Esophagus muscularis mucosa (tissue), 4 donors: ENCODE measurements at places on chromosomes 7 and 10. TPM values are rescaled to one million over a fixed set of nuclear protein-coding genes. Genes with fewer than 3 reads are reported as not detected.

The NPY4R2 gene
- total RNA-seq: not detected

DNA sequence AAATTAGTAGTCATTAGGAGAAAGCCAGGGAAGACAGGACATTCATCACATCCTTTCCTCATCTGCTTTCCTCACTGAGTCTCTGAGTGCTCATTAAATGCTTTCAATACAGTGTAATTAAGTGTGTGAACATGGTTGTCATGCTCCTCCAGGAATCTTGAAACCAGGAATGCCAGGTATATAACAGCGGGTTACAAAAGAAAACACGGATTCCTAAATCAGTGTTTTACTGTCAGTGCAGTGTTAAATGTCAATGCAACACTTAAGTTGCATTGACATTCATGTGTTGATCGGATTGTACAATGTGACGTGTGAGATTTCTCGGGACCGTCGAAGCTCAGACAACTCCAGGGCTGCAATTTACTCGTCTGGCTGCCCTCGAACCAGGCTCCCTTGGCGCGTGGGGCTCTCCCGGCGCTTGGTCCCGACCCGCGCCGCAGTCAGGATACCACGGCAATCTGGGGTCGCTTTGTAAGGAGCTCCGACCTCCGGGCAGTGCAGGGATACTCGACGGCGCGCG lies 455 bp upstream of the SPAG6 start:
- no peak overlapping the region for H3K27ac ChIP-seq
- no peaks in the 10 kb centered on the region for H3K36me3 ChIP-seq
- H3K27me3 ChIP-seq: peaks cover 8% of the 10 kb centered on the region
- no peak for DNase-seq
- H3K4me1 ChIP-seq: peaks cover 25% of the 10 kb centered on the region

The ADAM8 gene
- 2.5 TPM for total RNA-seq

GRCh38 chr10:34298346-34298818 lies 516.7 kb downstream of the PARD3 start:
- no peak for DNase-seq
- H3K36me3 ChIP-seq: no peaks in the 10 kb centered on the region
- H3K4me3 ChIP-seq: no peak overlapping the region
- no peaks in the 10 kb centered on the region for H3K27me3 ChIP-seq
- H3K27ac ChIP-seq: no peak overlapping the region

The YWHAG gene
- total RNA-seq: 68.9 TPM

DNA sequence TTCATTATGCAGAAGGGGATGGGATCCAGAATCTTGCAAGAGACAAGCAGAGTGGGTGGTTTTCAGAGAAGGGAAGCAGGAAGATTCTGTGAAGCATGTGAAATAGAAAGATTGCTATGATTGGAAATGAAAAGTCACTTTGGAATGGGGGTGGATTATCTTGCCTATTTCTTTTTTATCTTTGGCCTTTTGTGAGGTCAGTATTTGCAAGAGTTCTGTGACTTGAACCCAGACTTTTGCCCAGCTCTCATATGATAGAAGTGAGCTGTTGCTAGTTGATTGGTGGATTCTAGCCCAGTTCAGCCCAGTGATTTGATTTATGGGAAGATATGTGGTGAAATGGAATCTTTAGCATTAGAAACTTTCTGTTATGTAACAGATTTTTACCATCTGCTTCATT lies 17.1 kb downstream of the ENTPD7 start:
- no peak for DNase-seq
- no peaks in the 10 kb centered on the region for H3K4me1 ChIP-seq
- H3K36me3 ChIP-seq: peaks cover 8% of the 10 kb centered on the region
- no peak overlapping the region for H3K4me3 ChIP-seq

DNA sequence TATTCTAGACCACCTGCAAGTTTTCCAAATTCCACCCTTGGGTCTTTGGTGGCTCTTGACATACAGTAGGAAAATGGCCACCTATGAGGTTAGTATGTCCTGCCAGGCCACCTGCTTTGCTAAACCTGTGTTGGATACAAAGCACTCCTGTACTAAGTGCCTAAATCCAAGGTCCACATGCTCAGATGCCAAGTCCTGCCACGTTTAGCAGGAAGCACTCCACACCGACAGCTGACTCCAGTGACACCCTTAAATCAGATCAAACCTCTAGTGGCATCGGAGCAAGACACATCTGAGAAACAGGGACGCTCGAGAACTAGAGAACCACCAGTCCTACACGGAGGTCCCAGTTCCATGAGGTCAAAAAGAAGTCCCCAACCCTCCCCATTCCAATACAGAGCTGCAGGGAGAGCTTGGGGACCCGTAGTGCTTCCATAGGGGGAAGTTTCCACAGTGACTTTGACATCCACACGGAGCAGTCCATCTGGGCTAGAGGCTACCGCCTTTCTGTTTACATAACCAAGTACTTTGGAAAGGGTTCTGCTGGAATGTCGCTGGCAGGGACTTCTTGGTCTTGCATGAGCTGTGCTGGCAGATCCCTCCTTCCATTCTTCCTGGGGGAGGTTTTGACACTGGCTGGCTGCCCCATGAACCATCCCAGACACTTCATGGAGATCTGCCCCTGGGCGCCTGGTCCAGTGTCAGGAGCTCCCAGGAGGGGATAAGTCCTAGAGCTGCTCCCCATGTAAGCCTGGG lies 290.6 kb downstream of the PRPF18 start:
- no peaks in the 10 kb centered on the region for H3K27me3 ChIP-seq
- H3K4me1 ChIP-seq: peaks cover 46% of the 10 kb centered on the region
- no peaks in the 10 kb centered on the region for H3K36me3 ChIP-seq
- DNase-seq: no peak
- no peak overlapping the region for H3K4me3 ChIP-seq

The HTR5A gene
- not detected for total RNA-seq

DNA sequence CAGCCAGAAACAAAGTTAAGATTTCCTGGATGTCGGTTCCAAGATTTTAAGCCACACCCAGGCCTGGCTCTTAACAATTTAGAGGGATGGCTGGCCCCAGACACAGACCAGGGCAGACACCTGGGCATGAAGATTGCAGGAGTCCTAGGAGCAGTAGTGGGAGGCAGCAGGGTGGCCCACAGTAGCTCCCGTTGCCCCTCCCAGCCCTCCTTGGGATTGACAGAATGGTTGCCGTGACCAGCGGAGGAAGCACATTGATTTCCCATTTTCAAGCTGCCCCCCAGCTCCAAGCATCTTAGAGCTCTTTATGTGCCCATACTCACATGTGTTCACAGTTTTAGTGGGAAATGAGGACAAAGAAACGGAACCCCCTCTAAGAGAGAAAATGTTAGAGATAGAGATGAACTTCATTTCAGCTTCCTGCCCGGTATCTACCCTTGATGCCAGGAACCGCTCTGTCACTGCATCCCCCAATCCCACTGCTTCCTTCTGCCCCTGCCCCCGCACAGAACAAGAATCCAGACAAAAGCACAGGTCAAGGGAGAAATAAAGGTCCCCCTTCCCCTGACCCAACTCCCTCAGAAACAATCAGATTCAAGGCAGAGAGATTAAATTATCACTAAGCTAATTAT lies 101.1 kb downstream of the PLXNA4 start:
- no peaks in the 10 kb centered on the region for H3K36me3 ChIP-seq
- peaks cover 39% of the 10 kb centered on the region for H3K4me1 ChIP-seq
- H3K27me3 ChIP-seq: no peaks in the 10 kb centered on the region
- H3K4me3 ChIP-seq: no peak overlapping the region
- no peak for DNase-seq
- no peak overlapping the region for H3K27ac ChIP-seq

DNA sequence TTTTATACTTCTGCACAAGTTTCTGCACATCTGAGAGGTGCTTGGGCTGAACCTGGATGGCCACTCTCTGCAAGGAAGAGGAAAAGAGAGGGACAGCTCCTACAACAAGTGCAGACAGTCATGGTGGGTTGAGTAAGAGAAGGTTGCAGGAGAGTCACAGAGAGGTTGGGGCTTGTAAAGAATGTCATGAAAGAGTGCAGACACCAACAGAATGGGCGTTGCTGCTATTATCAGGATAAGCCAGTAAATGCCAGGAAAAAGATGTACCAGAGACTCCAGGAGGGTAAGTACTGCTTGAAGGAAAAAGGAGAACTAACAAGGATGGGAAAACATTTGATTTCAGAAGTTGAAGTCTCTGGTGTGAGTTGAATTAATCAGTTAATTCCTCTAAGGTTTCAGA lies 77.8 kb upstream of the NRP1 start:
- DNase-seq: peak; percentile 31
- peaks cover 8% of the 10 kb centered on the region for H3K4me1 ChIP-seq
- peak overlapping the region; percentile 40 for H3K27ac ChIP-seq
- no peaks in the 10 kb centered on the region for H3K36me3 ChIP-seq
- no peak overlapping the region for H3K4me3 ChIP-seq

The OR9A2 gene
- total RNA-seq: not detected

DNA sequence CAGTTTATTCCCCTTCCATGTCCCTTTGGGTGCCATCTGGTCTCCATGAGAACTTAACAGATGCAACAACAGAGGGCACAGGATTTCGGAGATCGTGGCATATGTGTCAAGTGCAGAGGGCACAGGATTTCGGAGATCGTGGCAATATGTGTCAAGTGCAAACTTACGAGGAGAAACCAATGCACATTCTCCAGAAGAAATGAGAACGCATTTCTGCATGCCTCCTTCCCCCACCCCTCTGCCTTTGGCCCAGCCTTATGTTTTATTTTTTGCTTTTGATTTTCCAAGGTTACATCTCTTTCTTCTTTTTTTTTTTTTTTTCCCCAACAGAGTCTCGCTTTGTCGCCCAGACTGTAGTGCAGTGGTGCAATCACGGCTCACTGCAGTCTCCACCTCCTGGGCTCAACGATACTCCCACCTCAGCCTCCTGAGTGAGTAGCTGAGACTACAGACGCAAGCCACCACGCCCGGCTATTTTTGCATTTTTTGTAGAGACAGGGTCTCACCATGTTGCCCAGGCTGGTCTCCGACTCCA lies 586 bp upstream of the ANKRD26 start:
- H3K27ac ChIP-seq: peak overlapping the region; percentile 90
- peak overlapping the region; percentile 73 for H3K4me3 ChIP-seq
- H3K4me1 ChIP-seq: peaks cover 21% of the 10 kb centered on the region
- H3K36me3 ChIP-seq: peaks cover 8% of the 10 kb centered on the region

GRCh38 chr7:134605978-134606923 lies 40.4 kb upstream of the BPGM start:
- H3K4me3 ChIP-seq: no peak overlapping the region
- H3K27me3 ChIP-seq: no peaks in the 10 kb centered on the region
- DNase-seq: no peak
- peaks cover 4% of the 10 kb centered on the region for H3K4me1 ChIP-seq
- H3K36me3 ChIP-seq: no peaks in the 10 kb centered on the region
